Psoas muscle (tissue), 8 donors: ENCODE measurements at places on chromosomes 5 and 9.

GRCh38 chr5:143400541-143401226 is 2.8 kb downstream of the NR3C1 start:
- no peak for DNase-seq

GRCh38 chr9:12629067-12629466 is 64.1 kb upstream of the TYRP1 start:
- no peak for DNase-seq

DNA sequence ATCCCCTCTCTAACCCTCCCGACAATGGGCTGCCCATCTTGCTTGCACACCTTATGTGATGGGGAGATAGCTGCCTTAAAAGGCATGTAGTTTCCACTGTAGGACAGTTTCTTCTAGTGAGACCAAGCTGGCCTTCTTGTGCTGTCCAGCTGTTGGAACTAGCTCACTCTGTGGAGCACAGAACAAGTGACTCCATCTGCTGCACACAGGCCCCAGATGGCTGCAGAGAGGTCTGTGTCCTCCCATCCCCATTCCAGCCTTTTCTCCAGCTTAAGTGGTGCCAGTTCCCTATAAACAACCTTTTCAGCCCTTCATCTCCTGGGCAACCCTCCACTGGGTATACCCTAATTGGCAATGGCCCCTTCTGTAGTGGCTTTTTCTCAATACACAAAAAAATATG is 18.7 kb upstream of the PSD2 start:
- DNase-seq = no peak

DNA sequence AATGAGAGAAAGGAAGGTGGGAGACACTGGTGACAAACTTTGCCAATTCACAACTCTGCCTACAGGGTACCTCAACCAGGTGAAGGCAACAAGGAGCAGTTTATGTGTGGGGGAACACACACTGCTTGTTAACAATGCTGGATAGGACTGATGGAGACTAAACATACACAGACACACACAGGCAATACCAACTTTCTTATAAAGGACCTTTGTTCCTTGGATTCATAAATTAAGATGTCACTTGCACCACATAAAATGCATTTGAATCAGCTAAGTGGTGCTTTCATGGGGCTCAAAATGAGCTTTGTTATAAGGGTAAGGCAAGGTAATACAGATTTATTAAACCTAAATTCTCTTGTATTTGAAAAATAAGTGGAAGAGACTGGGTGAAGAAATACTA is 4.0 kb downstream of the TSTD2 start:
- no peak for DNase-seq

GRCh38 chr5:122163121-122164069 is 34.0 kb downstream of the ZNF474 start:
- no peak for DNase-seq

GRCh38 chr9:118578467-118578866 is 790.8 kb downstream of the BRINP1 start:
- DNase-seq = no peak
